Keratinocyte (primary cell): ENCODE measurements at places on chromosomes 2 and 18.

GRCh38 chr2:164068063-164068462 is 332.3 kb upstream of the FIGN start:
- DNase-seq: no peak

DNA sequence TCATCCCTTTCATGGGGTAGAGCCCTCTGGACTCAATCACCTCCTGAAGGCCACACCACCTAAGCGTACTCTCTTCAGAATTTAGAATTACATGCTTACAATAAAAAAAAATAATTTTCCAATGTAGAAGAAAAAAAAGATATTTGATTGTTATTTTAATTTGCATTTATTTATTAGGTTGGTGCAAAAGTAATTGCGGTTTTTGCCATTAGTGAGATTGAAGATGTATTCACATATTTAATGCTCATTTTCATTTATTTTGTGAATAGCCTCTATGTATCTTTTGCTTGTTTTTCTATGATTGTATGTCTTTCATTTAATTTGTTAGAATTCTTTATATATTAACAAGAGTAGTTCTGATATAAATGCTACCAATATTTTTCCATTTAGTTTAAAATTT is 220.5 kb downstream of the RND3 start:
- no peak for DNase-seq

DNA sequence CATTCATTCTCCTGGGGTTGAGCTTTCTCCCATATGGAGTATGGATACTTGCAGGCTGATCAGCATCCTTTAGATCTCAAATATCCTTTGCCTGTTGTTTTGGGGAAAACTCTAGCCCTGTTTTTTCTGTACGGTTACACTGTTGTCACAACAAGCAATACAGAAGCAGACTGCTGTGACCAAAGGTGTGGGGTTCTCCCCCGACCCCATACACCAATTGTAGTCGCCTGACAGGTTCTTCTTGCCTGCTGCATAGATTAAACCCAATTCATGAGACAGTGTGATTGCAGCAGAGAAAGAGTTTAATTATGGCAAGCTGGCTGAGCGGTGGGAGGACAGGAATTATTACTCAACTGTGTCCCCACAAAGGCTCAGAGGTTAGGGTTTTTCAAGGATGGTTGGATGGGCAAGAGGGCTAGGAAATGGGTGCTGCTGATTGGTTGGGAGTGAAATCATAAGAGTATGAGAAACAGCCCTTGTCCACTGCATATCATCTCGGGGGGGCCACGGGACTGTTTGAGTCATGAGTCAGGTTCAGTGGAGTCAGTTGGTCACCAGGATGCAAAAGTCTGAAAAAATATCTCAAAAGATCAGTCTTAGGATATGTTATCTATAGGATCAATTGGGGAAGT is 40.6 kb downstream of the ITGB1BP1 start:
- DNase-seq: no peak

GRCh38 chr2:158914731-158915130 is 53.7 kb upstream of the TANC1 start:
- DNase-seq: no peak

- no peak for DNase-seq
Measured at GRCh38 chr2:30683236-30683956, 123.8 kb downstream of the CAPN13 start.

DNA sequence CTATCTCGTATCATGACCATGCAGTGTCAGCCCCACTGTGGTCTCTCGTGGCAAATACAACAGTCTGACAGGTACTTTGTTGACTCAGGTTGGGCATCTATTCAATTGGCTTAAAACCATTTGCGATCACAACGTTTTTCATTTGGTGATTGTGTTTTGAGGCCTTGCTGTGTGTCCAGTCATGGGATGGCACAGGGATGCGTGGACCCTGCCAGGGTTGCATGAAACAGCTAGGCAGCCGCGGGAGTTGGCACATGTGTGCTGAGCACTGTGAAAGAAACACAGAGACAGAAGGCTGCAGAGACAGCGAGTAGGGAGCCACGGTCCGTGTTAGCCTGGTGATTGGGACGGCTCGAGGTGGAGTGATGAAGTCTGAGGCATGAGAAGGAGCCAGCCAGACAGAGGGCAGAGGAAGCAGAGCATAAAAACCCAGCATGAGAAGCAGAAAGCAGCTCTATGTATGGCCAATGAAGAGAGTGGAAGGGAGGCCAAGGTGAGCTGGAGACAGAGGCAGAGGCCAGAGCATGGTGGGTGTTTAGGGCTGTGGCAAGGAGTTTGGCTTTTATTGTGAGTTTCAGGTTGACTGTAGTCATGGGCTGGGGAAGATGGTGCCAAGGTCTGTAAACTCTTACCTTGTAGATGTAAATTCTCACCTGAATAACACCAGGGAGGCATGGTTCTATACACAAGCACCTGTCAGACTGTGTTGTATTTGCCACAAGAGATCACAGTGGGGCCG is 31.8 kb upstream of the IL1R1 start:
- no peak for DNase-seq

- DNase-seq: no peak
Measured at GRCh38 chr2:9394816-9395215, 28.5 kb downstream of the ITGB1BP1 start.

DNA sequence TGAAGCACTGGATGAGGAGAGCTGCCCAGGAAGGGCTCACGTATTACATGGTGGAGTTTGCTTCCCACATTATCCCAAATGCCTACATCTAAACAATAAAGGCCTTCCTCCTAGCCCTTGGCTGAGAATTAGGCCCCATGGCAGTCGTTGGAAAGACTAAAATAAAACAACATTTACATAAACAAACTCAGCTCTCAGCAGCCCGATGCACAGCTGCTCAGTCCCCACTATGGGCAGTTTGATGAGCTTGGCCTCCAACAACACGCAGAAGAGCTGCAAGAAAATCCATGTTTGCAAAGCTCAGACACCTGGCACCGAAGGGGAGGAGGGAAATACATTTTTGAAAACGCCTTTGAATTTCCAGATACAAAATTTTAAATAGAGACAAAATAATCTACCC is 352.4 kb downstream of the EIPR1 start:
- no peak for DNase-seq

GRCh38 chr2:121266543-121267106 is 18.4 kb downstream of the TFCP2L1 start:
- no peak for DNase-seq

- no peak for DNase-seq
Measured at GRCh38 chr18:49360582-49360981, 99.9 kb downstream of the DYM start.

DNA sequence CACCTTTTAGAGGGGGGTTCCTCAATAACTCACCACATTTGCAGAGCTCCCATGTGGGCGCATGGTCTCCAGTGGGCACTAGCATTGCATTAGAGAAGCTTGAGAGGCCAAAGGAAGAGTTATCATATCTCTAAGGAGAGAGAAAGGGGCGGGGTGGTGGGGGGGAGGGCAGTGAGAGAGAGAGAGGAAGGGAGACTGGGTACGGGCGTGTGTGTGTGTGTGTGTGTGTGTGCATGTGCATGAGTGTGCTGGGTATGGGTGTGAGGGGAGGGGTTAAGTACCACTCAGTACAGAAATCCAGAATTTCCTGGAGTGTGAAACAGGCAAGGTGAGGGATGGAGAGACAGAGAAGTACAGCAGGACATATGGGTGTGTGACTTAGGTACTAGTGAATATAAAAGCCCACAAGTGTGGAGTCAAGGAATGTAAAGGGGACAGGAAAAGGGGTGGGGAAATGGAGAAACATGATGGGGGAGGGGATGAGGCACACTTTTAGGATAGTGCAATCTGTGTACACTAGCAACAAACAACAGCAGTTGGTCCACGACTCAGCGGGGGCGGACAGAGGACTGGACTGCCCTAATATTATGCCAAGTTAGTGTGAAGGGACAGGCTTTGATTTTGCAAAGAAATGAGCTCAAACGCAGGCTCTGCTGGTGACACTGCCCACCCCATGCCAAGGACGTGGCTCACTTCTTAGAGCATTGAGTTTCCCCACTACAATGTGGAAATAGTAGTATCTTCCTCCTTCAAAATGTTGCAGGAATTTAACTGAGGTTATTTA is 91.3 kb downstream of the SPRED2 start:
- no peak for DNase-seq

DNA sequence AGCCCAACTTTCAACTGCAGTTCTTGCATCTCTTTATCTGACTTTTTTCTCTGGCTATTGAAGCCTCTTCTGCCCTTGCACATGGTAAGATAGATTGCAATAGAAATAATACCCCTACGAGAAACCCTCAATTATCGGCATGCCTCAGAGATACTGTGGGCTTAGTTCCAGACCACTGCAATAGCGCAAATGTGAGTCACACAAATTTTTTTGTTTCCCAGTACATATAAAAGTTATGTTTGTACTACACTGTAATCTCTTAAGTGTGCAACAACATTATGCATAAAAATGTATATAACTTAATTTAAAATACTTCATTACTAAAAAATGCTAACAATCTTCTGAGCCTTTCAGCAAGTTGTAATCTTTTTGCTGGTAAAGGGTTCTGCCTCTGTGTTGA is 124.7 kb downstream of the PDE1A start:
- DNase-seq: no peak
